ENCODE measurements at places on chromosomes 5 and 9. TPM values are rescaled to one million over a fixed set of nuclear protein-coding genes. Genes with fewer than 3 reads are reported as not detected.

The IFNA2 gene
- not detected for total RNA-seq

The FGFR4 gene
- 3.0 TPM for total RNA-seq

DNA sequence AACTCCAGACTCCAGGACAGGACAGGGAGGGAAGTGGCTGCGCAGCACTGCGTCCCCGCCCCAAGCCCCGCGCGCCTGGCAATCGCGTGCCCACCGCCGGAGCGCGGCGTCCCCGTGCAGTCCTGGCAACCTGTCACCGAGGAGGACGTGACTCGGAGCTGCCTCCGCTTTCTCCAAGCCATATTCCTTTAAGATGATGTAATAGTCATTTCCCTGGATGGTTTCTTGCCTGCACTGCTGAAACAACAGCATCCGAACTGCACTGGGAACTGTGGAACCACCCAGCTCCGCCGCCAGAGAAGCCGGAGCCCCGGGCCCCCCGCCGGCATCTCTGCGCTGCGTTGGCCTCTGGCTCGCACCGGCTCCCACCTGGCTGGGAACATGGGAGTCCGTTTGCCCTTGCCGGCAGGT is 34.5 kb downstream of the KCTD16 start:
- H3K4me1 ChIP-seq: no peaks in the 10 kb centered on the region
- no peak overlapping the region for H3K4me3 ChIP-seq
- DNase-seq: no peak
- H3K27ac ChIP-seq: no peak overlapping the region

The DMRT3 gene
- total RNA-seq: not detected

- peaks cover 14% of the 10 kb centered on the region for H3K4me1 ChIP-seq
- H3K27ac ChIP-seq: peak overlapping the region; percentile 57
- H3K27me3 ChIP-seq: no peaks in the 10 kb centered on the region
- peak overlapping the region; percentile 59 for H3K4me3 ChIP-seq
Observed at GRCh38 chr5:65102976-65103711, 334.4 kb downstream of the CWC27 start.

The ALDH1A1 gene
- 0.44 TPM for total RNA-seq

The MZB1 gene
- 1.1 TPM for total RNA-seq

- H3K4me1 ChIP-seq: no peaks in the 10 kb centered on the region
- no peak overlapping the region for H3K4me3 ChIP-seq
- H3K27me3 ChIP-seq: no peaks in the 10 kb centered on the region
- H3K36me3 ChIP-seq: no peaks in the 10 kb centered on the region
- DNase-seq: no peak
- H3K27ac ChIP-seq: no peak overlapping the region
Observed at GRCh38 chr9:14198841-14199455, 115.0 kb downstream of the NFIB start.

GRCh38 chr9:88991066-88992034 is at the start of gene S1PR3:
TSS of gene S1PR3 (plus strand) at chr9:88991468. CDS start at chr9:89001201, 9,733 bp downstream.
- H3K27me3 ChIP-seq: no peaks in the 10 kb centered on the region
- H3K4me3 ChIP-seq: no peak within 1 kb of the TSS
- no peaks in the 10 kb centered on the region for H3K36me3 ChIP-seq
- no peak for DNase-seq
- peaks cover 16% of the 10 kb centered on the region for H3K4me1 ChIP-seq
- no peak within 1 kb of the TSS for H3K27ac ChIP-seq

The IFNB1 gene
- not detected for total RNA-seq

- no peaks in the 10 kb centered on the region for H3K4me1 ChIP-seq
- no peak overlapping the region for H3K27ac ChIP-seq
- H3K4me3 ChIP-seq: no peak overlapping the region
- H3K36me3 ChIP-seq: no peaks in the 10 kb centered on the region
- DNase-seq: no peak
- no peaks in the 10 kb centered on the region for H3K27me3 ChIP-seq
Observed at GRCh38 chr9:107425101-107426025, 64.2 kb downstream of the KLF4 start.

The IRX4 gene
- total RNA-seq: not detected

- no peak for DNase-seq
- no peak overlapping the region for H3K4me3 ChIP-seq
- no peak overlapping the region for H3K27ac ChIP-seq
- no peaks in the 10 kb centered on the region for H3K36me3 ChIP-seq
Observed at GRCh38 chr9:124685217-124685616, 85.9 kb downstream of the NR6A1 start.

The LTC4S gene
- total RNA-seq: 8.1 TPM

- peaks cover 35% of the 10 kb centered on the region for H3K4me1 ChIP-seq
- H3K36me3 ChIP-seq: no peaks in the 10 kb centered on the region
- DNase-seq: no peak
- no peak overlapping the region for H3K4me3 ChIP-seq
- no peaks in the 10 kb centered on the region for H3K27me3 ChIP-seq
- no peak overlapping the region for H3K27ac ChIP-seq
Observed at GRCh38 chr9:94867281-94867841, 140.9 kb downstream of the AOPEP start.

DNA sequence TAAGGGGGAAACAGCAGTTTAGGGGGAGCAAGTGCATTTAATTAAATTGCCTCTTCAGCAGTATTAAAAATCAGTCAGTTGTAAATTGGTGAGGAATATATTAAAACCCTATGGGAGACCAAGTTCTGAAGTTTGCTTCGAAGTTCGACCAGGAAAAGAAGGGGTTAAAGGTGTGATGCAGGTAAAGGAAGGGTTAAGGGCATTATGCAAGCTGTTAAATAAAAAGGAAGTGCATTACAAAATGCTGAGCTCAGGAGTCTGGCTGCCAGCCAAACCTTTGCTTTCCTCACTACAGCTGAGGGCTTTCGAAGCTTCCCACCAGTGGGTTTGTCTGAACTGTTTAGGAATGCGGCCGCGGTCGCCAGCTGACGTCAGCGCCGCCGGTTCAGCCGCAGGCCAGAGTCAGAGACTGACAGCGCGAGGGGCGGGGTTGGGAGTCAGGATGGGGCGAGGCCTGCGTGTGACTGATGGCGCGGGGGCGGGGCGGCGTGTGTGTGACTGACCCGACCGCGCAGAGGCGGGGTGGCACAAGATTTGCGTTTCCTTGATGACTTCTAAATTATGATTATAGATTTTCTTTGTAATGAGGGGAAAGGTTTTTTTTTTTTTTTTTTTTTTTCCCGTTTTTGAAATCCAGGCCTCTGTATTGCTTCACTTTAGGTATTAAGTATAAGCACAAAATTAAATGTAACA is 76.6 kb downstream of the ZSWIM6 start:
- no peaks in the 10 kb centered on the region for H3K27me3 ChIP-seq
- H3K36me3 ChIP-seq: no peaks in the 10 kb centered on the region
- H3K27ac ChIP-seq: no peak overlapping the region
- peak; percentile 99 for DNase-seq
- no peak overlapping the region for H3K4me3 ChIP-seq

DNA sequence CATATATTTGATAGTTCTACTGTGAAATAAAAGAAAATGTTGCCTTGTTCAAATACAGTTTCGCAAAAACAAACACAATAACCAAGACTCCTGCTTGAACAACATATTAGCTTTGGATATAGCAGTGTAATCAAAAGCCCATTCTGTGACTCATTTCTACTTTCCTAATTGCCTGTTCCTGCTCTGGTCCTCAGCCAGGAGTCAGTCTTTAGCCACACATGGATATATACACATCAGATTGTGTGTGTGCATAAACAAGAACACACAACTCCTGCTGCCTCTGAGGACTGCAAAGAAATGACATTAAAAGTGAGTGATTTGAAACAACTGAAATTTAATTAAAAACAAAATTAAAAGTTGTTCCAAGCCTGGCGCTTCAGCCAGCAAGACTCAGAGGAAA is 334.8 kb downstream of the TRIM32 start:
- H3K27ac ChIP-seq: no peak overlapping the region
- H3K4me1 ChIP-seq: no peaks in the 10 kb centered on the region
- no peaks in the 10 kb centered on the region for H3K36me3 ChIP-seq
- no peaks in the 10 kb centered on the region for H3K27me3 ChIP-seq

GRCh38 chr9:36656842-36657241 is 84.1 kb downstream of the MELK start:
- H3K4me1 ChIP-seq: no peaks in the 10 kb centered on the region
- DNase-seq: no peak
- H3K4me3 ChIP-seq: no peak overlapping the region
- H3K27ac ChIP-seq: no peak overlapping the region

- no peak overlapping the region for H3K4me3 ChIP-seq
- H3K4me1 ChIP-seq: no peaks in the 10 kb centered on the region
- H3K36me3 ChIP-seq: no peaks in the 10 kb centered on the region
- H3K27me3 ChIP-seq: no peaks in the 10 kb centered on the region
- DNase-seq: no peak
Observed at GRCh38 chr9:129719135-129719534, 33.7 kb downstream of the PTGES start.

- no peak overlapping the region for H3K27ac ChIP-seq
- H3K4me3 ChIP-seq: no peak overlapping the region
- peaks cover 20% of the 10 kb centered on the region for H3K4me1 ChIP-seq
- H3K27me3 ChIP-seq: no peaks in the 10 kb centered on the region
- DNase-seq: no peak
- no peaks in the 10 kb centered on the region for H3K36me3 ChIP-seq
Observed at GRCh38 chr9:129716091-129716490, 36.8 kb downstream of the PTGES start.

The PCDHGB1 gene
- 0.17 TPM for total RNA-seq

DNA sequence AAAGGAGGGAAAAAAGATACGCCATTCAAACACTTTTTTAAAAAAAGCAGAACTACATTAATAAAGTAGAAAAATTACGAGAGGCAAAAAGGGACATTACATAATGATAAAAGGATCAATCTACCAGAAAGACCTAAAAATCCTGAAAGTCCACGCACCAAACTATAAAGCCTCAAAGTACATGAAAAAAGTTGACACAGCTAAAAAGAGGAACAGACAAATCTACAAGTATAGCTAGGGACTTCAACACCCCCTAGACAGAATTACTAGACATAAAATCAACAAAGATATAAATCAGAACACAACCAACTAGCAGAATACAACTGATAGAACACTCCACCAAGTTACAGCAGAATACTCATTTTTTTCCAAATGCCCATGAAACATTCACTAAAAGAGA is 11.1 kb downstream of the CAMSAP1 start:
- H3K27me3 ChIP-seq: no peaks in the 10 kb centered on the region
- no peak for DNase-seq
- peaks cover 40% of the 10 kb centered on the region for H3K4me1 ChIP-seq
- H3K27ac ChIP-seq: no peak overlapping the region

DNA sequence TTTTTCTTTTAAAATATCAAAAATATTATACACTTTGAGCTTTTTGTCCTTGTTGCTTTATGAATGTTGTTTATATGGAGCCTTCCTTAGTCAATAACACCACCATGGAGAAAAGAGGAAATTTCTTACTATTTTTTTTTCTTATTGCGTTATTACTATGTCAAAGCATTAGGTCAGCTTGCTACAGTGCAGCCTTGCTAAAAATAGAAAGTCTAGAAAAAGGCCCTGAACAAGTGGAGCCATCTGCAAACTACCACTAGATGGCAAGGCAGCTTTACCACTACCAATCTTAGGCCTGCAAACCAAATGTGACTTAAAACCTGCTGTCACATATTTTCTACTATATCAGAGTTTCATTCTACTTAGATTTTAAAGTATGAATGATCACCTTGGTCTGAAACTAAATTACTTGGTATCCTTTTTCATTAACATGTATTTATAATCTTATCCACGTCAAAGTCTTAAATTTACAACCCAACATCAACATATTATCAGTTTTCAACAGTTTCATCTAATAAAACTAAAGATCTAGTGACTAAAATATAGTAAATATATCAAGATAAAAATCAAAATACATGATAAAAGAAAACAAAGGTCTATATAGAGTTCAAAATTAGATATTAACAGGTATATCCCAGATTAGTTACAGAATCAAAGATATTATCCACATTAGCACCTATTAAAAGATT is 113.1 kb upstream of the ACOT12 start:
- H3K27ac ChIP-seq: no peak overlapping the region
- no peaks in the 10 kb centered on the region for H3K36me3 ChIP-seq
- H3K27me3 ChIP-seq: no peaks in the 10 kb centered on the region

GRCh38 chr5:16886366-16886736 is 49.7 kb downstream of the MYO10 start:
- H3K4me3 ChIP-seq: no peak overlapping the region
- no peaks in the 10 kb centered on the region for H3K36me3 ChIP-seq
- no peak overlapping the region for H3K27ac ChIP-seq
- no peaks in the 10 kb centered on the region for H3K4me1 ChIP-seq
- no peak for DNase-seq

DNA sequence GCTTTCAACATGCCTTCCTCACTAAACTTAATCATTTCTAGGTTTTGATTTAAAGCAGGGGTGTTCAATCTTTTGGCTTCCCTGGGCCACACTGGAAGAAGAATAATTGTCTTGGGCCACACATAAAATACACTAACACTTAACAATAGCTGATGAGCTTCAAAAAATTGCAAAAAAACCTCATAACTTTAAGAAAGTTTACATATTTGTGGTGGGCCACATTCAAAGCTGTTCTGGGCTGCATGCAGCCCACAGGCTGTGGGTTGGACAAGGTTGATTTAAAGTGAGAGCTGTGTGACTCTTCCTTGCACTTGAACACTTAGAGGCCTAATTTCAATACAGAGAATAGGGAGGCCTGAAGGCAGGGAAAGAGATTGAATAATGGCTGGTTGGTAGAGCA is 598.3 kb downstream of the EFNA5 start:
- H3K27ac ChIP-seq: no peak overlapping the region
- no peaks in the 10 kb centered on the region for H3K36me3 ChIP-seq
- no peak overlapping the region for H3K4me3 ChIP-seq
- no peak for DNase-seq

GRCh38 chr5:141223112-141223783 is at the start of gene PCDHB14:
TSS of gene PCDHB14 (plus strand) at chr5:141223343. CDS start at chr5:141223506, 163 bp downstream.
- H3K36me3 ChIP-seq: no peaks in the 10 kb centered on the region
- no peaks in the 10 kb centered on the region for H3K4me1 ChIP-seq
- no peak within 1 kb of the TSS for H3K4me3 ChIP-seq
- H3K27me3 ChIP-seq: peaks cover 12% of the 10 kb centered on the region
- no peak for DNase-seq

DNA sequence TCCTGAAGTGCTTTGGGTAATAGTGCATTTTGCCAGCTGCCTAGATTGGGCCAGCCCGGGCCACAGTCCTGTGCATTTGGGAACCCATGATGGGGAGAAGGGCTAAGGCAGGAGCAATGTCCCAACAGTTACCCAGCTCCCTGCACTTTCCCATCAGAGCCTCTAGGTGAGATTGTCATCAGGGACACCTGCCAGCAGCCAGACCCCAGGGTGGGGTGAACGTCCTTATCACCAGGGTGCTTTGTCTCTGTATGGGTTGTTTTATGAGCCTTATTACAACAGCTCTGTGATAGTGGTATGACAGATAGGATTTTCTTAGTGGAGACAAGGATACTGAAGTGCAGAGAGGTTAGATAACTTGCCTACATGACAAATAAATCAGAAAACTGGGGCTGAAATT is 365.7 kb downstream of the OSTF1 start:
- H3K27ac ChIP-seq: no peak overlapping the region
- no peak for DNase-seq
- no peak overlapping the region for H3K4me3 ChIP-seq
- no peaks in the 10 kb centered on the region for H3K4me1 ChIP-seq
- no peaks in the 10 kb centered on the region for H3K27me3 ChIP-seq
- no peaks in the 10 kb centered on the region for H3K36me3 ChIP-seq
